ENCODE measurements at places on chromosomes 13 and 19.
A peak's percentile ranks its signal among the peaks of the same experiment; 100 is the strongest.

DNA sequence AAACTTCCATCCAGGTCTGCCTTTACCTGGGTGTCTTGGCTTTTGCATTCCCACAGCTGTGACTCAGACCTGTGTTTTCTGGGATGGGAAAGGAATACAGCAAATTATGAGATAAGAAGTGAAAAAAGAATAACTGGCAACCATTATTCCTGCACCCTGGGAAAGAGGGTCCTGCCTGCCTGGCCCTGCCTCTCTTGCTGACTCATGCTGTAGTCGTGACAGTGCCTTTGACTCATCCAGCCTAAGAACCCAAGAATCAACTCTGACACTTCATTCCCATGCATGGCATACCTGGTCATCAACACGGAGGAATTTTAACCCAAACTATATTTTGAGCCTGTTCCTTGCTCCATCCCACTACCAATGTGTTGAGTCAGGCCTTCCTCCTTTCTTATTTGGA, 185.4 kb upstream of the SERP2 start:
- no peak for DNase-seq

DNA sequence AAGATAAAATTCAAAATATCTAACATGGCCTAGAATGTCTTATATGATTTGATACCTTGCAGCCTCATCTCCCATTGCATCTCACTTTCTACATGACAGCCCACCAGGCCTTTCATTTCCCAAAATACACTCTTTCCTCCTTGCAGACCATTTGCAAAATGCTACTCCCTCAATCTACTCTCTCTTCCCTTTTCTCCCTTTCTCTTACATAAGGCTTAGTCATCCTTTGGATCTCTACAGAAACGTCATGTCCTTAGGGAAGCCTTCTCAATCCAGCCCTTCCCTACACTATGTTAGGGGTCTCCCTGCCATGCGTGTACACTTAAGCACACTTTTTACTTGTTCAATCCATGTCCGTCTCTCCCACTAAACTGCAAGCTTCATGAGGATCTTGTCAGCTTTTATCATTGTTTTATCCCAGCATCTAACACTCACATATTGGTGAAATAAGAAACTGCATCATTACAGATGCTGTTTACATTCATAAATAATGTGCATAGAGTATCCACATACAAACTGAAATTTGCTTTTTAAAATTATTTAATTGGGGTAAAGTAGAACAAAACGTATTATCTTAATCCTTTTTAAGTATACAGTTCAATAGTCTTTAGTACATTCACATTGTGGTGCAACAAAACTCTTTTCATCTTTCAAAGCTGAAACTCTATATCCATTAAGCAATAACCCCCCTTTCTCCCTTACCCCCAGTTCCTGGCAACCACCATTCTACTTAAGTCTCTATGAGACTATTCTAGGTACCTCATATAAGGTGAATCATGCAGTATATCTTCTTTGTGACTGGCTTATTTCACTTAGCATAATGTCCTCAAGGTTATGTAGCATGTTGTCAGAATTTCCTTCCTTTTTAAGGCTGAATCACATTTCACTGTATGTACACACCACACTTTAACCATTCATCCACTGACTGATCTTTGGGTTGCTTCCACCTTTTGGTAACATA, 11.5 kb upstream of the WBP4 start:
- no peak for DNase-seq

- DNase-seq = no peak
Measured at GRCh38 chr13:109331898-109332297, 454.5 kb downstream of the IRS2 start.

DNA sequence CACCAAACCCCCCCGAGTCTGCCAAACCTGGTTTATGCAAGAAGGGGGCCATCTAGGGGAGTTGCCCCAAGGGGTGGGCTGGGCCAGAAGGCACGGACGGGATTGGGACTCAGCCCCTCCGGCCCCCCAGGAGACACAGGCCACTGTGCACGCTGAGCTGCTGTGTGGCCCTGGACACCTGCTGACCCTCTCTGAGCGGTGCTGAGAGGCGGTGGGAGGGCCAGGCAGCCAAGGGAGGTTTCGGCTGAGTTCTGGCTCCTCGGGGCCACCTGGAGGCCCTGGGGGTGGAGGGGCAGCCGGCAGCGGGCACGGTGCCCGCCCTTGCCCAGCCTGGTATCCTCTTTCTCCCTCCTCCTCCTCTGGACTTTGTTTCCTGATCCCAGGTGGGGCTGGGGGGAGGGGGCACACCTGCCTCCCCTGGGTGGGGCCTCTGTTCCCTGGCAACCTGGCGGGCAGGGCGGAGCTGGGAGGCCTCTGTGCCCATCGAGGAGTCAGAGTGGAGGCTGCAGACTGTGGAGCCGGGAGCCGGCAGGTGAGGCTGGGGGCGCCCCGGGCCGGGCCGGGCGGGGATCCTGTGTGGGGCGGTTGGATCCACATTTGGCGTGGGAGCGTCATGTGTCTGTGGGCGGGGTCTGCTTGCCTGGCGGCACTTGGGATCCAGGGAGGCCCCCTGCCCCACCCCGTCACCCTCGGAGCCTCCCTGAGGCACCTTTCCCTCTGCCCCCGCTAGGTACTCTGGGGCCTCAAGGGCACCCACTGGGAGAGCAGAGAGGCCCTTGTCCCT, at the start of gene MISP:
Gene MISP, plus strand, starts transcription at position 473 of the 784 bp plus-strand sequence. CDS start 5,835 bp downstream, outside the sequence.
- no peak for DNase-seq

DNA sequence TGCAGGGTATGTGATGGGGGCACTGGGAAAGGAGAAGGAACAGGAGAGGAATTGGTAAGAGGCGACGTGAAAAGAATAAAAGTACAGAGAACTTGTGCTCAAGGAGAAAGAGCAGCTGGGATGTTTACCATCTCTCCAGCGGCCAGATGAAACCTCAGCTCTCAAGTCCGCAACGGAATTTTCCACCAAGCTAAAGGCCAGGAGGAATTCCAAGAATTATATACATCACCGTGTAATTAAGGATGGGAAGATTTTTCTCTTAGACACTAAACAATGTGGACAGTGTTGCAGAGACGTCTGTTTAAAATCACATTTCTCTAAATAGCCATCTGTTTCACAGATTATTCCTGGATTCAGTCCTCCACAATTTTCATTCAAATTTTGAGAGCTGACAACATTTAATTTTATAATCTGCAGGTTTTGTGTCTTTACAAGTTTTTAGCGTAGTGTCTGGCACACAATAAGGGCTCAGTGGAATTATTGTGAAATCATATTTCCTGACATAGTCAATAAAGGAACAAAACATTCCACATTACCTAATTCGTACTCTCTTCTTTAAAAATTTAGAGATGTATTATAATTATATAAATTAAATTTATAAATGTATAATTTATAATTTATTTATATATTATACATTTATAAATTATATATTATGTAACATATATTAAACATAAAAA, 23.0 kb upstream of the USP29 start:
- no peak for DNase-seq

DNA sequence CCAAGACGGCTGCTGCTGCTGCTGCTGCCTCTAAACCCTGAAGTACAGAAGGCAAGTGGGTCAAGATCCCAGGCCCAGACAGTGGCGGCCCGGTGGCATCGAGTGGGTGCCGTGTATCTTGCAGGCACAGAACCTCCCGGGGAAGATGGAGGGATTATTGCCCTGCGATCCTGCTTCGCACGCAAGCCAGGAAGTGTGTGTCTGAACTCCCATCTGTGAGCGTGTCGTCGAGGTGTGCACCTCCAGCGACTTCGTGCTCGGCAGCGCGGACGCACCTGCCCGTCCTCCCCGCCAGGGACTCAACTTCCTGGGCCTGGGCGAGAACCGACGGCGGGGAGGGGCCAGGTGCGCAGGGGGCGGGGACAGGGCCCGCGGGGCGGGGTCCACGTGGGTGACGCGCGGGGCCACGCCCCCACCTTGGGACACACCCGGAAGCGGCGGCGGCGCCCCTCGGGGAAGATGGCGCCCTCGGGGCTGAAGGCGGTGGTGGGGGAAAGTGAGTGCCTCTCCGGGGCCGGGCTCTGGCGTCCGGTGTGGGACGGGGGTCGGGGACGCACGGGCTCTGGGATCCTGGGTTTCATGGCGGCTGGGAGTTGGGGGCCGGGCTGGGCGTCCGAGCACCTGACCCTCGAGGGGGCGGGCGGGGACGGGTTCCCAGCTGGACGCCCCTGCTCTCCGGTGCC, at the start of gene STXBP2:
Gene STXBP2, plus strand, starts transcription at position 420 of the 683 bp plus-strand sequence. Its CDS starts 40 bp downstream, at position 460.
- DNase-seq = peak; percentile 89

- DNase-seq = no peak
Measured at GRCh38 chr13:45120967-45121831, 889 bp downstream of the GTF2F2 start.

GRCh38 chr19:18418483-18419194, 559 bp upstream of the SSBP4 start:
- peak; percentile 61 for DNase-seq

DNA sequence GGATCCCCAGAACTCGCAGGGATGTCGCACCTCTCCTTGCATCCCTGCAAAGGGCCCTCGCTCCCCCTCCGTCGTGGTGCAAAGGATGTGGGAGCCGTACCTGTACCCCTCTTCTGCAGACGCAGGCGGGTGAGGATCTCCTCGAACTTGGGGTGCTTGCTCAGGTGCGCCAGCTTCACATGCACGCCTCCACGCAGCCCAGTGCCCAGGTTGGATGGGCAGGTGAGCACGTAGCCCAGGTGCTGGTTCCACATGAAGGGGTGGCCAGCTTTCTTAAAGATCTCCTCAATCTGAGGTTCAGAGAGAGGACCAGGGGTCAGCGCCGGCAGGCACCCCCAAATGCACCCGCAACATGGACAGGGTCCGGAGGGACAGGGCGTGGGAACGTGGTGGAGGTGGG, 15.3 kb downstream of the CKM start:
- no peak for DNase-seq

Data from CD4-positive, alpha-beta T cell treated with Interleukin-4 for 4 hours (primary cell).